ENCODE measurements at places on chromosomes 1 and 21.

DNA sequence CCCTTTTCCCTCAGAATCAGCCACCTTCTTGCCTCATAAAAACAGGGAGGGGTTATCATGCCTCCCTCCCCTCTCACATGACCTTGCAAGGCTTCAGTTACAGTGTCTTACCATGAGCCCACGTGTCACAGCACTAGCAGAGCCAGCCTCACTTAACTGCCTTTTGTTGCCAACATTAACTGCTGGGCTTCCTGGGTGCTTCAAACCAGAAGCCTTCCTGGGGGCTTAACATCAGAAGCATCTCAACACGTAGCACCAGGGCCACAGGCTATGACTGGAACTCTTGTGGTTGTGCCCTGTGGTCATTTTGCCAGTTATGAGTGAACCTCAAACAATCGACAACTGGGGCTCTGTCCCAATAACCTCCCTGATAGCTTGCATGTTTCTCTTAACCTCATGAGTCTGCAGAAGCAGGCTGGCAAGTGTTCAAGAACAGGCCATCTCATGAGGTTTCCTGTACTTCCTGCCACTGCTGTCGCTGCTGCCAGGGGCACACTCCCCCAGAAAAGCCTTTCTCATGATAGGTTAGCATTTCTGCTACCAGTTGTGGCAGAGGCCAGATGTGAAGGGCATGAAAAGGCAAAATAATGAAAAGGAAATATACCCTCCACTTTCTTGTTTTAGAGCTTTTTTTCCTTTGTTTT lies 132.2 kb downstream of the GLUL start:
- peak; percentile 72 for DNase-seq

DNA sequence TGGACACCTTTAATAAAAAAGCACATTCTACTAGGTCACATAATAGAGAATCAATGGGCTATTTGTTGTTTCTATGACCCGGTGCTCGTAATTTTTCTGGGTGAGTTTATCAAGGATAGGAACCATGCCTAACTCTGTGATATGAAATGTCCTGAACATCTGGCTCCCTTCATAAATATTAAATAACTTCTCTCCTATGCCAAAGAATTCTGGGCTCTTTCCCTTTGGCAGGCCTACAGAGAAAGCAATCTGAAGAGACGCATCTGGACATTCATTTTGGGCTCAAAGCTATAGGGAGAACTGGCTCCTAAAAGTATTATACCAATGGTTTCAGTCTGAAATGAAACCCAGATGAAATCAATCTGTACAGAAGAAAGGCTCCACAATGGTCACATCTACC lies 38.8 kb upstream of the ANGPTL7 start:
- no peak for DNase-seq

DNA sequence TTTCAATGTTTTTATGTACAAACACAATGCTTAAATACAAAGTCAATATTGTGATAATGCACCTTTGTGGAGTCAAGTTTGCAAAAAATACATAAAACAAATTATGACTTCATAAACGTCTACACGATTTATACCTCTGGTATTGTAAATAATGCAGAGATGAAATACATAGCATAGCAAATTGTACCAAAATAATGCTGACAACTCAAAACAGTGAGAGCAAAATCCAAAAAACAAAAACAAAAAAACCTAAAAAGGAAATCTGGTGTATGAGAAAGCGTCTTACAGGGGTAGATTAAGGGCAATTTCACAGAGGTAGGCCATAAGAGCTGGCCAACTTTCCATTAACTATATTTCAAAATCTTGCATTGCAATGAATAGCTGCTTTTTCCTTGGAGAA lies 161.5 kb upstream of the LRRC7 start:
- DNase-seq, result no peak

DNA sequence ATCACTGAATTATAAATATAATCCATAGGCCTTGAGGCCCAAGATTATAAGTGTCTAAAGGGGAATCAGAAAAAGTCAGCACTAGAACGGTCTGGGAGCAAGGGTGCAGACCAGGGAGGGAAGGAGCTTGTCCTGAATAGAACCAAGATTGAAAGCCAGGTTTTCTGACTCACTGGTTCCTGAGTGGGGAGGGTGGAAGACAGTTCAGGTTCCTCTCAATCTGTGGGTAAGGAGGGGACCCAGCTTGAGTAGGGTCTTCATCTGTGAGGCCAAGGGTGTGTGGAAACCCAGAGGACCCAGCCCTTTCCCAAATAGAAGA lies 842 bp downstream of the LENEP start:
- DNase-seq, result no peak

DNA sequence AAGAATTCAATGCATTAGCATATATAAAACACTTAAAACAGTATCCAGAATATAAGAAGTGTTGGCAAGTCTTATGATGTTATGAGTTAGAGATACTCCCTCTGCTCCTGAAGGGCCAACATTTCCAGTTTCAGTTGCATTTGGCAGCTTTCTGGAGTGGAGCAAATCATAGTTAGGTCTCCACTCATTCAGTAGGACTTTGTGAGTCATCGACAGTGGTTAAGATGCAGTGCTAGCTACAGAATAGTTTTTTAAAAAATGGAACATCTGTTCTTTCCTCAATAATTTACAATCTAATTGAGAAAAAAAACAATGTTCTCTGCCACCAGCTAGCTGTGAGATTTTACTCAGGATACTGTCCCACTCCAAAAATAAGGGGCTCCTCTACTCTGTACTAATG lies 389.1 kb downstream of the HLX start:
- no peak for DNase-seq

DNA sequence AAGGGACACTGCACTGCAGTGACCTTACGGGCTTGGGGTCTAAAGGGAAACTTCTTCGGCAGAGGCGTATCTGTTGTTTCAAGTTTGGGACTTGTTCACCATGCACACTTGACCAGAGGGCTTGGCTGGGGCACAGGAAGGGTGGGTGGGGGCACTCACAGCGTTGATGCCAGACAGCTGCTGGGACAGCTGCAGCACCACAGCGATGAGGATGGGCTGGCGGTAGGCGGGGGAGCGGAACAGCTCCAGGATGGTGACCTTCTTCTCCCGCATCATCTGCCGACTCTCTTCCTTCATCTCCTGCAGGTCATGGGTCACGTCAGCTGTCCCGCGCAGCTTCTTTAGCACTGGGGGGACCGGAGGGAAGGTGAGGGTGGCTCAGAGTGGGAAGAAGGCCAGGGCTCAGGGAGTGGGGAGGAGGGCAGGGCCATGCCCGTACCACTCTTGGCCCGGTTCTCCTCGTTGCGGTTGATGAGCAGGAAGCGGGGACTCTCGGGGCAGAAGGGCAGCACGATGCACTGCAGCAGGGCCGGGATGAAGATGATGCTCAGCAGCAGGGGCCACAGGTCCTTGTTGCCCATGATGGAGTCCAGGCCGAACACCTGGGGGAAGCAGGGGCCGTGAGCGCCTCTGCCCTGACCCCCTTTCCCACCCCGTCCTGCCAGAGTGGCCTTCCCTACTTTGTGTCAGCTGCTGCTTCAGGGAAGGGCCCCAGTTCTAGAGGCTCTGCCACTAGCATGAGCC lies 29.1 kb downstream of the SLC2A1 start:
- DNase-seq, result no peak

DNA sequence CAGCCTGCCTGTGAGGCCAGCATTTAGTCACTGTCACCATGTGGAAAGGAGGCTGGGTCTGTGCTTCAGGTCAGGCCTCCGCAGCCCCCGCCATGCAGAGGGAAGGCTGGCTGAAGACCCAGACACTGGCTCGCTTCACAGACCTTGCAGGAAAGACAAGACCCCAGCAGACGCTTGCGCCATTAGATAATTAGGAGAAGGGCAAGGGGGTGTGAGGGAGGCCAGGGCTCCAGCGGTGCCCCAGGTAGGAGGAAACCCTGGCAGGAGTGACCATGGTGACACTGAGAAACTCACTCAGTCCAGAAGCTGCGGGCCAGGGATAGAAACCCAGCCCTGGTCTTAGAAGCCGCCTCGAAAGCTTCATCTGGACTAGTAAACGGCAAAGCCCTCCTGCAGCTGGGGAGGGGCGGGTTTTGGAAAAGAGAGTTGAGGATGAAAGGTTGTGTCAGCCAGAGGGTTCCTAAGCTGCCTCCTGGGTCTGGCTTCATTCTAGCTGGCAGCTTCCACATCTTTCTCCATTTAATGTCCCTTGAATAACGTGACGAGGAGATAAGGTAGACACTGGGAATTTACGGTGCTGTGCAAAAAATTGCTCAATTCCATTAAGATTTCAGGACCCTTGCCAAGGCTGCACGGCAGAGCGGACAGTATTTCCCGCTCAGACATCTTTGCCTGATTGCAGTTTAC lies 294.1 kb upstream of the VAMP3 start:
- DNase-seq, result no peak

DNA sequence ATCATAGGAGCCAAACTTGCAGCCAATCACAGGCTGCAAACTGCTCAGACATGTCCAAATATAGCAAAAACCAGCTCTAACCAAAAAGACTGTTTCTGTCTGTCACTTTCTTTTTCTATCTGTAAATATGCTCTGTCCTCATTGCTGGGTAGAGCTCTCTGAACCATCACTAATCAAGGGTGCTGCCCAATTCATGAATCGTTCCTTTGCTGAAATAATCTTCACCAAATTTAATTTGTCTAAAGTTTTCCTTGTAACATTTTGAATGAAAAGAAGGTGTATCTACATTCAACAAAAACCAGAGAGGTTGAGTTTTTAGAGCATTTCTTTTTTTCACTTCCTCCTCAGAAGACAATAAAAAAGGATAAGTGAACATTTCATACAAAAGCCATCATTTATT lies 1221.7 kb upstream of the ADGRL2 start:
- no peak for DNase-seq

- no peak for DNase-seq
Observed at GRCh38 chr21:45249626-45250025, 38.1 kb downstream of the POFUT2 start.

GRCh38 chr1:39046613-39047210 lies 20.6 kb downstream of the NDUFS5 start:
- DNase-seq, result no peak

- no peak for DNase-seq
Observed at GRCh38 chr1:23999156-23999671, 19.1 kb upstream of the SRSF10 start.

- no peak for DNase-seq
Observed at GRCh38 chr1:194013561-194013960, 827.1 kb upstream of the B3GALT2 start.

- DNase-seq, result no peak
Observed at GRCh38 chr1:17170571-17170970, 34.4 kb upstream of the PADI1 start.

- no peak for DNase-seq
Observed at GRCh38 chr1:211697356-211697755, 21.9 kb upstream of the NEK2 start.

DNA sequence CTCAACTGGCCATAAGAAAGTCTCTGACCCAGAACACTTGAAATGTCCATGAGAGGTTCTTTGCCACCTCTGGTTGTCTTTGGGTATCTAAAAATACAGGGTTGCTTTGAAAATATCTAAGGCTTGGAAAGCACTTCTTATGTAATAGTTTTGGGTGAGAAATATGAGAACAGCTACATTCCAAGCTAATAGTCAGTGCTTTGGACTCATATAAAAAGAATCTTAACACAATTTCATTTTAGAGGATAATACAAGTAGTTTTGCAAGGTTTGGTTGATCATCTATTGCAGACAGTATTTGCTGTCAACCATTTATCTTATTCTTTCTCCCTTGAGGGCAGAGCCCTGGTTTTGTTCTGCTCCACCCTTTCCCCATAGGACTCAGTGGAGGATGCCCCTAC lies 207.5 kb downstream of the KCNK2 start:
- DNase-seq, result no peak

DNA sequence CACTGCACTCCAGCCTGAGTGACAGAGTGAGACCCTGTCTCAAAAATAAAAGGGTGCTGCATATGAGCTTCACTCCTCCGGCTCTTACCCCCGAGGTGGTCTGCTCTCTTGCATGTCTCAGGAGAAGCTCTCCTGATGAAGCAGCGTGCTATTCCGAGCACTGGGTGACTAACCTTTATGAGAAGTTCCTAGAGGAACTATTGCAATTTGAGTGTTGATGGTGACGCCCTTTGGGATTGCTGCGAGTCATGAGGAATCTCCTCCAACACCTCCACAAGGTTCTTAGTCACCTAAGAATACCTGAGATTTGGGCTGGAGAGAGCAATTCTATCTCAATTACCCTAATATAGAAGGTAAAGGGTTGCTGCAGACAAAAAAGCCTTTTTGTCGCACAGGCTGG lies 40.8 kb upstream of the TINAGL1 start:
- no peak for DNase-seq

DNA sequence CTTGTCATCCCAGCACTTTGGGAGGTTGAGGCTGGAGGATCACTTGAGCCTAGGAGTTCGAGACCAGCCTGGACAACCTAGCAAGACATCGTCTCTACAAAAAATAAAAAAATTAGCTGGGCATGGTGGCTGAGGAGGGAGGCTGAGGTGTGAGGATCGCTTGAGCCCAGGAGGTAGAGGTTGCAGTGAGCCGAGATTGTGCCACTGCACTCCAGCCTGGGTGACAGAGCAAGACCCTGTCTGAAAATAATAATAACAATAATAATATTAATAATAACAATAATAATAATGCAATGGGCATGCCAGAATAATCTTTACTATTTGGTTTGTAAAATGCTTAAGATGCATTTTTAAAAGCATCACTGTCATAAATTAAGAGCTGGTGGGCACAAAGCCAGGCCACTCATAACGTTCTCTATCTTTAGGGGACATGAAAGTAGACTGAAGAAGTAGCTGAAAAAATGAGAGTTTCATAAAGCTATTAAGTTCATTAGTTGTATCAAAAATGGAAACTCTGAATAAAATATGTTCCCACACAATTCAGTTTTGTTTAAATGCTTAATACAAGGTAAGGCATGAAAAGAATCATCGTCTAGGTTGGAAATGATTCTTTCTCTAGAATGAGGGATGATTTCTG lies 51.6 kb upstream of the ITPKB start:
- no peak for DNase-seq

Data from CD4-positive, alpha-beta T cell treated with Interleukin-10 for 1 hour (primary cell).